ENCODE measurements at places on chromosomes 5 and 9.

DNA sequence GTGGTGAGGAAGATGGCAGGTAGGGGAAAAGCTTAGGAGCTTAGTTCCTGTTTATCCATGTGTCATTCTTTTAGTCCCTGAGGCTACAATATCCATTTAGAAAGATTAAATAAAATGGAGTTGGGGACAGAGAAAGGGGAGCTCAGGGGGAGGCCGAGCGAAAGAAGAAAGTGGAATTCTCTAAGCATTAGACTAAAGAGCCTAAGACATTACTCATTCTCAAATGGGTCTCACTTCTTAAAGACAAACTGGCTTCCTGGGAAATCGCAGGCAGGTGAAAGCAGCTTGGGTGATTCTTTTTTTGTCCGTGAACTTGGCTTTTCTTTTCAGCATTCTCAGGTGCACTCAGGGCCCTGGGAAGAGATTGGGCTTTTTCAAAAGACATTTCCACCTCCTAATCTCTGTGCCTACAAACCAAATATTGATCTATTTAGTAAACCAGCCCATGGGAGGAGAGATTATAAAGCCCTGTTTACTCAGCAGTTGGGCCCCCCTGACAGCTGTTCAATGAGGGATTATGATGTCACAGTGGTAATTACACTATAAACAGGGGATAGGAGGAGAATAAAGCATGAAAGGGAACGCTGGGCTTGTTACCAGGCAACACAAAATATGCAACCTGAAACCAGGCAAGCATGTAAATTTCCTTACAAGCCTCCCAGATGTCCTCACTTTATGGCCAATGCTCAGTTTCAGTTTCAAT, 584.0 kb downstream of the ACTL7B start:
- no peak for DNase-seq

GRCh38 chr9:128369024-128369706, 2.0 kb upstream of the URM1 start:
- DNase-seq: no peak

GRCh38 chr5:75130818-75131349, 78.5 kb upstream of the GCNT4 start:
- no peak for DNase-seq

GRCh38 chr9:100020121-100020795, 78.5 kb downstream of the ERP44 start:
- no peak for DNase-seq

DNA sequence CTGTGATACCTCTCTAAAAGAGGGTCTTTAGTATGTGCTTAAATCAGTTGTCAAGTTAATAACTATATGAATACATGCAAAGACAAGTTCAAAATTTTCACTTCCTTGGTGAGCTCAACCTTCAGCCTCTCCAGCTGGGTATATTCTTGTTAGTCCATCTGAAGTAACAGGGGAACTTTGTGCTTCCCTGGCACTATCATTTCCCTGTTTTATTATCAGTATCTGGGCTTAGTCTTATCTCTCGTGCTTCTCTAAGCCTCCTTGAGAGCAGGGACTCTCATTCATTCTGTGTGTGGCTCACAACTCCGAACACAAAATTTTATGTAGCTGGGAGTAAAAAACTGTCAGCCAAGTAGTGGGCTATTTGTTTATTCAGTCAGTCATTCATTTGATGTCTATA, 175.9 kb upstream of the MAP3K1 start:
- no peak for DNase-seq

GRCh38 chr5:8913522-8913921, 632.4 kb downstream of the SEMA5A start:
- DNase-seq: no peak

All from stimulated activated naive CD4-positive, alpha-beta T cell (primary cell).